Stimulated activated CD8-positive, alpha-beta memory T cell treated with anti-CD3 and anti-CD28 coated beads, Interleukin-15, amount 100 ng/mL, for 48 hours (primary cell): ENCODE measurements at places on chromosomes 3 and 15.

GRCh38 chr3:159401069-159401468 is 587.6 kb upstream of the IL12A start:
- DNase-seq, result no peak

DNA sequence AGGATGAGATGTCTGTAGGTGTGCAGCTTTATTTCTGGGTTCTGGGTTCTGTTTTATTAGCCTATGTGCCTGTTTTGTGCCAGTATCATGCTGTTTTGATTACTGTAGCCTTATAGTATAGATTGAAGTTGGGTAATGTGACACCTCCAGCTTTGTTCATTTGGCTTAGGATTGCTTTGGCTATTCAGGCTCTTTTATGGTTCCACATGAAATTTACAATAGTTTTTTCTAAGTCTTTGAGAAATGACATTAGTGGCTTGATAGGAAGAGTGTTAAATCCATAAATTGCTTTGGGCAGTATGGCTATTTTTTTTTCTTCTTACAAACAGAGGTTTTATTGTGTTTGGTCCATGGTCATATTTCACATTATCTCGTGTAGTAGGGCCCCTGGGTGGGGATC is 285.8 kb upstream of the GADL1 start:
- DNase-seq, result no peak

- peak; percentile 42 for DNase-seq
Observed at GRCh38 chr15:79184465-79184892, 93.9 kb upstream of the RASGRF1 start.

DNA sequence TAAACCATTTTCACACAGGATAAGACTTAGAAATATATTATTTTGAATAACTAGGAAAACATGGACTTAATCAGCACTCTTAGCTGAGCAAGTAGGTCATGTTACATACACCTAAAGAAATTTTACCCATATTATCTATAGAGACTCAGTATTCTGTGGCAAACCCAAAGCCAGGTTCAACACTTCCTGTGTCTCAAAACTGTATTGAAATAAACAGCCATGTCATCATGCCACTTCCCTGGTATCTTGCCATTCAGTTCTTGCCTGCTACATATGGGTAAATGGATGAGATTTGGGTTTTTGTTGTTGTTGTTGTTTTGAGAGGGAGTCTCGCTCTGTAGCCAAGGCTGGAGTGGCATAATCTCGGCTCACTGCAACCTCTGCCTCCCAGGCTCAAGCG is 141.5 kb upstream of the PLXND1 start:
- no peak for DNase-seq

GRCh38 chr3:6567241-6567640 is 293.7 kb upstream of the GRM7 start:
- no peak for DNase-seq

DNA sequence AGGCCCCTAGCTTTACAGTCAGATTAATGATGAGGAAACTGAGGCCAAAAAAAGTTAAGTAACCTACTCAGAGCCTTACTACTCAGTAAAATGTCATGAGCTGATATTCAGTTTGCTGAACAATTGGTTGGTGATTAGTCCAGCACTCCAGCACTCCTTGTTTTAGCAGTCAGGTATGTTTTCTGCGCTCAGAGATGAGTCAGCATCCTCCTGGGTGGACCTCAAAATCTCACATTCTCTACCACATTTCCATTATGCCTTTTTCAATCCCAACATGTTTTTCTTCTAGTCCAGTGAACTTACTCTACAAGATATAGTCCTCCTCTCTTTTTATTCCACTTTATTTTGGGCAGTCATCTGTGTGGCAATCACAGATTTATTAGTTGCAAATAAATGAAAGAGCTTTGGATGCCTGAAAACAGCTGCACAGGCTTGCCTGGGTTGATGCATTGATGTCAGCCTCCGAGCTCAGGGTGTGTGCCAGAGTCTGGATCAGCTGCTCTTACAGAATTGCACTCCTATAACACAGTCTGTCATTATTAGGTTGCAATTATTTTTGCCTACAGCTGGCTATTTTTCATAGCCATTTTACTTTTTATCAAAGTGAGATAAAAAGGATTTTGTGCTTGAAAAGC is 133.2 kb downstream of the ARPP21 start:
- DNase-seq, result no peak

DNA sequence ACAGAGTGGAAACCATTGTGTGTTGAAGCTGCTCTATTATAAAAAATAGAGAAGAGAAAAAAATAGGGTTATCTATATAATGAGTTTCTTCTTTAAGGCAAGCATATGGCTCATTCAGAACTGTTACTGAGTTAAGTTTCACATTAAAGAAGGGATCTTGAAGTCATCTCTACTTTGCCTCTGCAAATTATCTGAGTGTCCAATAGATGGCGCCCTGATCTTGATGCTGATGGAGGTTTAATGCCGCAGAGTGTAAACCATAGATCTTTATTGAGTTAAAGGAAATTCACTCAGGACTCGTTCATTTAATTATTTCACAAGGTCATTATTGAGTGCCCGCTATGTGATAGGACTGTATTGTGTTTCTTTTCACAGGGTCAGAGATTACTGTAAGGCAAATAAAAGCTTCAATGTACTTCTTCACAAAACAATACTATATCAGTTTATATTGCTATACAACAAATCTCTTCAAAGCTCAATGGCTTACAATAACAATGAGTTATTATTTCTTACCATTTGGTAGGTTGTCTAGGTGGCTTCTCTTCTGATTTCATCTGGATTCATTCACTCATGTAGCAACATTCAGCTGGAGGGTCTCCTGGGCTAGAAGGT is 171.4 kb downstream of the NSUN3 start:
- no peak for DNase-seq

- no peak for DNase-seq
Observed at GRCh38 chr3:136949708-136950107, 8.1 kb upstream of the IL20RB start.

DNA sequence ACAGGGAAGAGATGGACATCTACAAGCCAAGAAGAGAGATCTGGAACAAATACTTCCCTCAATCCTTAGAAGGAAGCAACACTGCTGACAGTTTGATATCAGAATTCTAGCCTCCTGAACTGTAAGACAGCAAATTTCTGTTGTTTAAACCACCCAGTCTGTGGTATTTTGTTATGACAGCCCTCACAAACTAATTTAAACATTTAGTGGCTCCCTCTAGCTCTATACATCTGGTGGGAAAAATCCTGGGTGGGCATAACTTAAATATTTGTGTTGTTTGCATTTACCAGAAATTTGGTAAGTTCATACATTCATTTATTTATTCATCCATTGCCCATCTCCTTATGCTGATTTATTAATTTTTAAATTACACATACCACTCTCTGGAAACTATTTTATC is 62.5 kb upstream of the GSK3B start:
- DNase-seq, result no peak

DNA sequence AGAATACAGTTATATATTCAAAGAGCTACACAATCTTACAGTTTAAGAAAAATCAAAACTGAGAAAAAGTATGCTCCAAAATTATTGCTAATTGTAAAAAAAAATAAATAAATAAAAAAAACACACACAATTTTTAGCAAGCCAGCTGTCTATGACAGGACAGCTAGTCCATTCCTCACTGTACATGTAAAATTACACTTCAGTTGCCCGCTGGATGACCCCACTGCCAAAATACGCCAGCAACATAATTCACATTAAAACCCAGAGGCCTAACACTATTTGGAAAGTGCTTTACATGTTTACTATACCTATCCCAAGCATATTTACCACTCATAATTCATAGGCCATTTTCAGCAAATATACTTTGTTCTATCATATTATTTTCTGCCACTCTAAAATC is 5.8 kb downstream of the MYO9A start:
- DNase-seq, result no peak

DNA sequence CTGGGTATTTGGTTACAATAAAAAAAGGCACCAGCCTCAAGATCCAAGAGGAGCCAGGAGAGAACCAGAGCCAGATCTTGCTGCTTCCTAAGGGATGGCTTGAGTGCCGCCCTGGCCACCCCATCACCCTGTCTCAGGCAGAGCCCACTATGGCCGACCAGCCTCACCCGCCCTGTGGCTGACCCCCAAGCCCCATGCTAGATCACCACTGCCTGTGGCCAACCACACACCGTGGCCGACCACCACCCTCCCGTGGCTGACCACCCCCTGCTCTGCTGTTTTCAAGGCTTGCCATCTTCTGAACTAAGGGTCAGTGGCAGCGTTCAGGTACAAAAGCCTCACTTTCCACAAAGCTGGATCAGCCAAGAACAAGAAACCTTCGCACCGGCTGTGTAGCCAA is 12.0 kb downstream of the CSPG5 start:
- DNase-seq, result no peak
